ENCODE measurements at places on chromosomes 3 and 15.

DNA sequence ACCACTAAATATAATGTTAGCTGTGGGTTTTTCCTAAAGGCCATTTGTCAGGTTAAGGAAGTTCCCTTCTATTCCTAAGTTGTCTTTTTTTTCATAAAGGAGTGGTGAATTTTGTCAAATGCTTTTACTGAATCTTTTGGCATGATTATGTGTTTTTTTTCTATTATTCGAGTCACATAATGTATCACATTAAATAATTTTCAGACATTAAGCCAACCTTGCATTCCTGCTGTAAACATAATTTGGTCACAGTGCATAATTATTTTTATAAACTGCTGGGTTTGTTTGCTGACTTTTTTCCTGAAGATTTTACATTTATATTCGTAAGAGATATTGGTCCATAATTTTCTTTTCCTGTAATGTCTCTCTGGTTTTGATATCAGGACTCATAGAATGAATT lies 101.8 kb upstream of the SPRED1 start:
- no peak for DNase-seq

DNA sequence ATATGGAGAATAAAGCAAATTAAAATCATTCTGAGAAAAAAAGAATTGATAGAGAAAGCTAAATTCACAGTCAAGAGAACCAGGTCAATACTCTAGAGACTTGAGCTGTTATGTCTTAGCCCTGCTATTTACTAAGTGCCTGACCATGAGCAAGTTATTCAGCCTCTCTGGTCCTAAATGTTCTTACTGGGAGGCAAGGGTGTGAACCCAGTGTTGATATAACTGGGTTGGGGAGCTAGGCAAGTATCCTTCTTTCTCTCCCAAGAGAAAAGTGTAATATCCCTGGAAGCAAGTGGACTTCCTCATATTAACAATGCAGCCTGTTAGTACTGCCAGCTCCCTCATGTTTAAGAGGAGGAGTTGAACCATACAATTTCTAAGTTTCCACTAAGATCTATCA lies 488.9 kb upstream of the RASGRP1 start:
- DNase-seq = no peak

GRCh38 chr3:141476033-141476432 lies 10.8 kb upstream of the RASA2 start:
- no peak for DNase-seq

GRCh38 chr15:67741308-67741707 lies 84.0 kb upstream of the SKOR1 start:
- peak; percentile 5 for DNase-seq

GRCh38 chr3:7508821-7509220 lies 647.9 kb downstream of the GRM7 start:
- peak; percentile 8 for DNase-seq

DNA sequence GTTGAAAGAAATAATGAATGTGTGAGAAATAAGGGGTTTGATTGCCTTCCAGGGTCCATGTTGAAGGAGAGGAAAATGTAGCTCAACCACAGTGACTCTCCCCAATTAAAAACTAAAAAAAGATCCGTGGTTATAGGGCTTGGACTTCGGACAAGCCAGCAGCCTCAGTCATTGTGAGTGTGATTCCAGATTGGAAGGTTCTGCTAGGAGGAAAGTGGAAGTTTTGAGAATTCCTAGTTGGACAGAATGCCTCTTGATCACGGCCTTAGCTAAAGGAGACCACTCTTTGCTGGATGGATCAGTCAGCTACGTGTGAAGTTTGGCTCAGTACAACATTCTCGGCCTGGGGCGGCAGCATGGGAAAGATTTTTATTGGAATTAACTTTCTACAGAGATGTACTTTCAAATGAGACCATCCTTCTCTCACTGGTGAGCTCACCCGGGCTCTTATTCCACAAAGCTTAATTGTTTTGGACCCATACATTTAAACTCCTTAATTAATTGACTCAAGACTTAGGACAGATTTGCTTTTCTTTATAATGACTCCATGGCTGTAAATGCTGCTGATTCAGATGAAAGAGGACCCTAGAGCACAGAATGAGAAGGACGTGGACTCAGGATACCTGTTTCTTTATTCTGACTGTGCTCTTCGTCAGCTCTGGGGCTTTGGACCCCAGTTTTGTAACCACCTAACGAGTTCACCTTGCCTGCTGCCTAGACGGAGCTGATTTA lies 27.5 kb downstream of the FLNB start:
- no peak for DNase-seq

DNA sequence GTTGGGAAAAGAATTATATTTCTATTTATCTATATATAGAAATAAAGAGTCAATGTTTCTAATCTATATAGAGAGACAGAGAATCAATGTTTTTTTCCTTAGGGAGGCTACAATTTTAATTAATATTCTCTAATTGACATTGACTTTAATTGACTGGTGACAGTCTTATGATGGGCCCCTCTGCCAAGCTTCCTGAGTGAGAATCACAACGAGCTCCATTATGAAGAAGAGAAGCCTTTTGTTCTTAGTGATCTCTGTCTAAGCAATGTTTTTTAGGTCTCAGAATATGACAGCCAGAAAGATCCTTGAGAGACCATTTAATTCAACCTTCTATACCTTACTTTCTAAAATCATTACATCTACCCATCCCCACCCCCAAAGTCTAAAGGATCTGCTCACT lies 70.9 kb downstream of the IGSF11 start:
- DNase-seq = no peak

DNA sequence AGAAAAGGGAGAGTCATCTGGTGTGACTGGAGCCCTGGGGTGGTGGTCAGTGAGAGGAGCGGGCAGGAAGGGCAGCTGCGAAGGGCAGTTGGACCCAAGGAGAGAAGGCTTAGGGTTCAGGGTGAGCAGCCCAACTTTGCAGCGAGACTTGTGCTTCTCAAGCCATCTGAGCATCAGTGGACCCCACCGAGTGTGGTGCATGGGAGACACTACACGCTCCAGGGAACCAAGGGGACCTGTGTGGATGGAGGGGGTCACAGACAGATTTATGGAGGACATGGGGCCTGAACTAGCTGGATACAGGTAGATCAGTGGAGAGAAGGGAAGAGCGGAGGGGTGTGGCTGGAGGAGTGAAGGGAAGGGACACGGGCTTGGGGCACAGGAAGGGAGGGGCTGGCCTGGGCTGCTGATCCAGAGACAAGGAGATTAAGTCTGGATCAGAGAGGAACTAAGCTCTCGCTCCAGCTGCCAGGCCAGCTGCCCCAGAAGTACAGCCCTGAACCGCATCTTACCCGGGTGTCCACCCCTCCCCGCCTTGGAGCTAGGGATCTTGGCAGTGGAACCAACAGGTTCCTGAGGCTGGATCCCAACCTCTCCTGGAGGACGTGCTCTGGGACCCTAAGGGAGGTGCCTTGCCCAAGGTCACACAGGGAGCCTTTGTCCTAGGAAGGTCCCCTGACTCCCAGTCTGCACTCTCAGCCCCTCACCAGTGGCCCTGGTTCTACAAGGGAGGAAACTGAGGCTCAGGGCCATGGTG lies 120.5 kb downstream of the CORO2B start:
- no peak for DNase-seq

- no peak for DNase-seq
Observed at GRCh38 chr3:10374311-10374710, 53.4 kb upstream of the SEC13 start.

DNA sequence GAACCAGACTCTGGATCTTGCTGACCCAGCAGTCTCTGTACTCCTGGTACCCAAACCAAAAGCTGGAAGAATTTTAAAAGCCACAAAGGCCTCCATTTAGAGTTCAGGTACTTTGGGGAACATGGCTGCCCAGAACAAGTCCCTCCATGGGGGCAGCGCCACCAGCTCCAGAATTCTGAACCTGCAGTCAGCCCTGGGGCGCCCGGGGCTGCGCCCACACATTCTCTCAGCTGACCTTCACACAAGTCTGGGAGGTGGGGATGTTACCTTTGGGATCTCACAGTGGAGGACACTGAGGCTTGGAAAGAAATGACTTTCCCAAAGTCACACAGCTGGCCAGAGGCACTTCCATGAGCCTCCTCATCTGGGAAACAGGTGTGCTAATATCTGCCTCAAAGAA lies 154.8 kb downstream of the RAB11A start:
- DNase-seq = no peak

- no peak for DNase-seq
Observed at GRCh38 chr3:189529889-189530471, 101.2 kb upstream of the TP63 start.

GRCh38 chr15:29682781-29683180 lies 139.5 kb downstream of the TJP1 start:
- DNase-seq = no peak

- no peak for DNase-seq
Observed at GRCh38 chr15:90906181-90906849, 3.2 kb downstream of the MAN2A2 start.

DNA sequence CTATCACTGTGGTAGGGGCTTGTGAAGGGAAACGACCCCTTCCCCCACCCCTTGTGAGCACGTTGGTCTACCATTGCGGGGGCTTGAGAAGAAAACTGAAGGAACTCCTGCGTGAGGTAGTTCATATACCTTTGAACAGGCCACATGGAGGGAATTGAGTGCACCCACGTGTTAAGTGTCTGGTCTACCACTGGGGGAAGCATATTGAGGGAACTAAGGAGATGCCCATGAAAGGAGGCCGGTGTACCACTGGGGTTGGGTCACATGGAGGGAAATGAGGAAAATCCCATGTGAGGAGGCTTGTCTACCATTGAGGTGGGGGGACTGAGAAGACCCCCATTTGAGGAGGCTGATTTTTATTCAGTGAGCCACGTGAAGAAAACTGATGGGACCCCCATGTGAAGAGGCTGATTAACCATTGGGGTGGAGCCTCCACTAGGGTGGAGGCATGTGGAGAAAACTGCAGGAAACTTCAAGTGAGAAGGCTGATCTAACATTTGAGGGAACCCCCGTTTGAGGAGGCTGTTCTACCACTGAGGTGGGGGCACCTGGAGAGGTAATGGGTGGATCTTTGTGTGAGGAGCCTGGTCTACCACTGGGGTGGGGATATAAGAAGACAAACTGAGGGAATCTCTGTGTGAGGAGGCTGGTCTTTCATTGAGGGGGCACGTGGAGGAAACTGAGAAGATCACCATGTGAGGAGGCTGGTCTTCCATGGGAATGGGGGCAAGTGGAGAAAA lies 163.2 kb downstream of the FBLN2 start:
- DNase-seq = no peak

DNA sequence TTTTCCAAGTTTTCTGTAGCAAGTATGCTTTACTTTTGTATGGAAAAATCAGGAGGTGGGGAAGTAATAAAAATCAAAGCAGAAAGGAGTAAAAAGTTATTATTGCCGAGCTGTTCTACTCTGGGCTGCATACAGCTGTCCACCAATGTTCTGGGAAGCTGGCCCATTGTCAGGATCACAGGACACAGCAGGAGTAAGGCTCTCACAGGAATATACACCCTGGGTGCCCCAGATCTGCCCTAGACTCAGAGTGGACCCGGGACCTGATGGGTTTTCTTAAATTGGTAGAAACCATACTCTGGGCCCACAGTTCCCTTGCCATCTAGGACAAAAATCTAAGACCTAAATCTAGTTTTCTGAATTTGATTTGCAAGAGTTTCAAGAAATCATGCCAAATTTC lies 60.4 kb downstream of the TNIK start:
- DNase-seq = no peak

Measured in RWPE1 (cell line).